HuH-7 (cell line): ENCODE measurements at places on chromosomes 6 and 20.
A peak's percentile ranks its signal among the peaks of the same experiment; 100 is the strongest.

DNA sequence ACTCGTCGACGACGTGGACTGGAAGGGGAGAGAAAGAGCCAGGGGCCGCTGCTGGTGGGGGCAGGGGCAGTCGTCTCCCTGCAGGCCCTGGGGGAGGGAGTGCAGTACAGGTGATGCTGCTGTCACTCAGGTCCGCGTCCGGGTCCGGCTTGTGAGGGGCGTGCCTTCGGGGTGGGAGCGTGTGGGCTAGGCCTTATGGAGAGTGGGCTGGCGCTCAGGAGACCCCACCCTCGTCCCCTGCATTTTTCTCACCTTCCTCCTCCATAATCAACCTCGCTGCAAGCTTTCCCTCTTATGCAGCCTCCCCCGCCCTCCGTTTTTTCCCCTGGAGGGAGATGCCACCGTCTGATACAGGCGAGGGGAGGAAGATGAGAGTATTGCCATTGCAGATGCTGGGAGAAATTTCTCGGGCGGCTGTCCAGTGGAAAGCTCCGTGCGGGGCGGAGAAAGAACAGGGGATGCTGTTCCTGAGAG, 632 bp downstream of the PCMT1 start:
- DNase-seq: peak; percentile 76

GRCh38 chr6:168222115-168223043, 97.2 kb downstream of the DACT2 start:
- no peak for DNase-seq

DNA sequence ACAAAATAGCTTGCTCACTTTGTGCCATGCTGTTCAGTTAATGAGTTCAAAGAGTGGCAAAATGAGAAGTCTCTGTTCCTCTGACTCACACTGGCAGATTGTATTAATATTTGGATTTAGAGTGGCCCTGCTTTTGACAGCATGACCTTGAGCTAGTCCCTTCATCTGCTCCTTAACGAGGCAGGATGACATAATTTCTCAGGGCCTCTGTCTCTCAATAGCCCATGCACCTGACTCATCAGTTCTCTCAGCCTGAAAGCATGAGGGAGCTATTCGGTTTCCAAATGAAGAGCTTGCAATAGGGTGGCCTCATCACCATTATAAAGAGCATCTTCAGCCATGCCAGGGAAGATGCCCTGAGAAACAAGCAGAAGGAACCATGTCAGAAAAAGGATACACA, 38.2 kb downstream of the CAP2 start:
- no peak for DNase-seq

- no peak for DNase-seq
These were observed 186.8 kb downstream of the UBE3D start for GRCh38 chr6:82878812-82879211.

GRCh38 chr20:25177890-25178321, 17.6 kb upstream of the ENTPD6 start:
- no peak for DNase-seq

DNA sequence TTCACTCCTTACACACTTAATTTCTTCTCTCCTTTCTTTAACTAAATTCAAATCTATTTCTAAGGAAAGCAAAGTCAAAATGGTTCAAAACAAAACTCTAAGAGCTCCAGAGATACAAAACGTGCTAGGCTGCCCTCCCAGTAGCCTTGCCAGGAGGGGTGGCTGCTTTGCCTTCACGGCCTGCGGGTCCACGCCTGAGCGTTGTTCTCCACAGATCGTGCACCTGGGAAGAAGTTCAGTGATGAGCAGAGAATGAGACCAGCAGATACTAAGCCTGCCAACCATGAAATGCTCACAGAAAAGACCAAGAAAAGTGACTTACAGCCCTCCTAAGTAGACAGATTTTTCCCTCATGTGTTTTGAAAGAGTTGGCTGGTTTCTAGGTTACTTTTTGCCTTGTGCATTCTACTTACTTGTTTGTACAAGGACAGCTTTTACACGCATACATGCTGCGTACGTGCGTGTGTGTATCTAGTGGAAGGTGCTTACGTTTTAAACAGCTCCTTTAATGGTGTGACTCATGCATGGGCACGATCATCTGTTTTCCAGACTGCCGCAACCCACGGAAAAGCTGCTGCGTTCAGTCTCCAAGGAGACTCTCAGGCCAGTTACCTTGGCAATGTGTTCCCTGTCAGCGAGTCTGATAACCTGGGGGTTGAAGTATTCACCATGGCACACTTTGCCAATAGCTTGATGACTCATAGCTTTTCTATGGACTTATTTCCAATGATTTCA, 32.4 kb upstream of the PBOV1 start:
- no peak for DNase-seq

DNA sequence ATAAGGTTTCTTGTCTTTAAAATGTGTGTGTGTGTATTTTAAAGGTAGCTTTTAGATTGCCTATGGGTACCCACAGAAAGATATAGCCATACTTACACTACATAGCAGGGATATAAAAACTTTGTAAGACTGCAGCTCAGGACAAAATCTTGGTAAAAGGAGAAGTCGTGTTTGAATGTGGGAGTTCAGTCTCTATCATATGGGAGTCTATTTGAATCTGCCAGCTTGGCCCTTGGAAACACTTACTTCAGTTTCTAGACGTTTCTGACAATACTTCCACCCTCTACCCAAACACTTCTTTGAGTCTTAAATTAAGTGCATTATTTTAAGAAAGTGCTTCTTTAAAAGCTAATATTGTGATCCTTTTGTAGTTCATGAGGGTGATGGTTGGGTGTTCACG, 155.7 kb downstream of the CARMIL1 start:
- DNase-seq: no peak

DNA sequence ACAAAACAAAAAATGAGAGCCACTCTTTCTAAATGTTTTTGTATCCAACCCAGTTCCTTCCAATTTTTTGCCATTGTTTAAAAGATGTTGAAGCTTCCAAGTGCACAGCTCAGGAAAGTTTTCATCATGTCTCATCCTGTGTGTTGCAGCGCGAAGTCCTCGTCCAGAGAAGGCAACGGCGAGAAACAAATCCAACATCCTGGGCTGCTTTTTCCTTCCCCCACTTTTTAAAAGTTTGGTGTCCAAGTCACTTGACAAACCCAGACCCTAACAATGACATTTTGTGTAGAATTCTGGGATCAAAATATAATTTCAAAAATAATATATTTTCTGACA, 92.3 kb downstream of the ANKRD60 start:
- no peak for DNase-seq

DNA sequence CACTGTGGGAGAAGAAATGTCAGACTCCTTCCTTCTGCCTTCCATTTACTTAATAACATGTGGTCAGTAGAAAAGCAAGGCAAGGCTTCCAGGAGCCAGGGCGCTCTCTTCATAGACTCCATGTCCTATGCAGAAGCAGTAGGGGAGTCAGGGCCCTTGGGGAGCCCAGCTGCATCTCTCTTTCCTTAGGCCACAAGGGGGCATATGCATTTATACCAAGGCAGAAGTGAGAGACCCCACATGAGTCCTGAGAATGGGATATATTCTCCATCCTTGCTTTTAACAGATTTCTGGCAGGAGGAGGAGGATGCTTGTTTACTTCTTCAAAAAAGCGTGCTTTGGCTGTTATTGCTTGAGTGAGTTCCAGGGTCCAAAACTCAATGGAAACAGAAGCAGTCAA, 198.5 kb downstream of the HIVEP2 start:
- DNase-seq: peak; percentile 42

DNA sequence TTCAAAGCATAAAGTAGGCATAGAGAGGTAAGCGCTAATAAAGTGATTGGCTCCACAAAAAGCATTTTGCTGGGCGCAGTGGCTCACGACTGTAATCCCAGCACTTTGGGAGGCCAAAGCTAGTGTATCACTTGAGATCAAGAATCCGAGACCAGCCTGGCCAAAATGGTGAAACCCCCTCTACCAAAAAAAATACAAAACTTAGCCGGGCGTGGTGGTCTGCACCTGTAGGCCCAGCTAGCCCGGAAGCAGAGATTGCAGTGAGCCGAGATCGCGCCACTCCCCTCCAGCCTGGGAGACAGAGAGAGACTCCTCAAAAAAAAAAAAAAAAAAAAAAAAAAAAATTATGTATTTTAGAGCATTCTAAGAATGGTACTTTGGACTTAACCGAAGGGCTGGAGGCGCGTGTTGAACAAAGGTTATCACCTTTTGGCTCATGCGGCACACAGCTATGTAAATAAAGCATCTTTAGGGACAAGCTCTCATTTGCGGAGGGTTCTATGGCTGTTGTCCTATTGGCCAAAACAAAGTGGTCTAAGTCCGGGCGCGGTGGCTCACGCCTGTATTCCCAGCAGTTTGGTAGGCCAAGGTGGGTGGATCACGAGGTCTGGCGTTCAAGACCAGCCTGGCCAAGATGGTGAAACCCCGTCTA, 17.4 kb downstream of the HFE start:
- DNase-seq: no peak

- DNase-seq: no peak
These were observed 17.2 kb downstream of the GPLD1 start for GRCh38 chr6:24472181-24472580.

DNA sequence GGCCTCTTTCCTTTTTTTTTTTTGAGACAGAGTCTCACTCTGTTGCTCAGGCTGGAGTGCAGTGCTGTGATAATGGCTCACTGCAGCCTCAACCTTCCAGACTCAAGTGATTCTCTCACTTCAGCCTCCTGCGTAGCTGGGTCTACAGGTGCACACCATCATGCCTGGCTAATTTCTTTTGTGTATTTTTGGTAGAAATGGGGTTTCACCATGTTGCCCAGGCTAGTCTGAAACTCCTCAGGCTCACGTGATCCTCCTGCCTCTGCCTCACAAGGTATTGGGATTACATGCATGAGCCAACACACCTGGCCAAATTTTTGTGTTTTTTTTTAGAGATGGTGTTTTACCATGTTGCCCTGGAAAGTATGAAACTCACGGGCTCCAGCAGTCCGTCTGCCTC, 29.3 kb downstream of the SRC start:
- no peak for DNase-seq

GRCh38 chr20:57312138-57312537, 17.5 kb upstream of the SPO11 start:
- DNase-seq: no peak

DNA sequence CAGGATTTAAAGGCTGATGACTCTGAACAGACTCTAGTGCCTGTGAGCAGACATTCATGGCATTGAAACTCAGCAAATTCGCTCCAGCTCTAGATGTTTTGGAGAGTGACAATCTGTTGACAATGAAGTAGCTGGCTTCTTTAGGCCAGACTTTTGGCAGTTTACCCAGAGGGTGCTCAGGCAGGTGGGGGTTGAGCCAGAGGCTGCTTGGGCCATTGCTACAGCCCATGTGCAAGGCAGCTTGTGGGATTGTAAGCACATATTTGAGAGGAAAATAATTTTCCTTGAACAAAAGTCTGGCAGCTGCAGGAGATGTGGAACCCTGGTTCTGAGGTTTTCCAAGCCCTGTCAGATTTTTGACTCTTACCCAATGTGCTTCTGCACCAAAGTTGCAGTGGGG, 311.6 kb downstream of the CDC5L start:
- no peak for DNase-seq

GRCh38 chr20:59559863-59560262, 44.5 kb upstream of the PHACTR3 start:
- no peak for DNase-seq

DNA sequence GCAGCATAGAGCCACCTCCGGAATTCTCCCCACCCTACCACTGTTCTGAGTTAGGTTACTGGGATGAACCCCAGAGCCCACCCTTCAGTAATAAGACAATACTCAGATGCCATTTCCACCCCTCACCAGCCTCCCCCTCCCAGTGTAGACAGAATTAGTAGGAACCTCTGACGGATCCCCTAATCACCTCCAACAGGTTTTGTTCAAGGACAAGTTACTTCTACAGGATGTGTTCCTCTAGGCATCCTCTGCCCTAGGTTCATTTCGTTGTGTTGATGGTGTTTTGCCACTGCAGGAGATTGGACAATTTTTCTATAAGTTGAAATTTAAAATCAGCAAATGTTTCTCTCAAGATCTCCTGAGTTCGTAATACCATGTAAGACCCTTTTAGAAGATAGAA, 22.8 kb downstream of the PLEKHG1 start:
- DNase-seq: no peak

GRCh38 chr6:165988302-165988756, 179.3 kb downstream of the TBXT start:
- DNase-seq: no peak

DNA sequence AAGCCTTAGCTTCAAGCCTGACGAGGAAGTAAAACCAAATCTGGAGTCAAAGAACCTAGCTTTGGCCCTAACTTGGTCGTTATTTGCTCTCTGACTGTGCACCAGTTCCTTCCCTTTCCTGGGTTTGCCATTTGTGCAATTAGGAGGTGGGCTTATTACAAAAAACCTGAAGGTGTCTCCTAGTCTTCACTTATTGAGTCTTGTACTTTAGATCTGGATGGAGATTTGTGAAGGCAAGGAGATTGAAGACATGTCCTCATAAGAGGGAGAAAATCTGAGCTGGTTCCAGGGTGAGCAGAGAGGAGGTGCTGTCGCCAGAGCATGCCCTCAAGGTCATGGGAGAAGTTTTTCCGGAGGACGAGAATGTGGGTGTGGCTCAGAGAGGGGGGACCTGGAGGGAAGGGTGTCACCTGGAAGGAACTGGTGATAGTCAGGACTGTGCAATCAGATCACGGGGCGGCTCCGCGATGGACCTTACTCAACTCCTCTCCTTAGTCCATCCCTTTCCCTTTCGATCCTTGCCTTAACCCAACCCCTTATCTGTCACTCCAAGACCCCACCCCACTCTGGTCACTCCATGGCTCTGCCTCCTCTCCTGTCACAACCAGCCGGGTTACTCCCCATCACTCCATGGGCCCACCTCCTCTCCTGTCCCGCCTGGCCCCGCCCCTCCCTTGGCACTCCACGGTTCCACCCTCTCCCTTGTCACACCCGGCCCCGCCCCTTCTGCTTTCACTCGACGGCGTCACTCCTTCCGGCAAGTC, 588 bp upstream of the ACSS2 start:
- peak; percentile 98 for DNase-seq

DNA sequence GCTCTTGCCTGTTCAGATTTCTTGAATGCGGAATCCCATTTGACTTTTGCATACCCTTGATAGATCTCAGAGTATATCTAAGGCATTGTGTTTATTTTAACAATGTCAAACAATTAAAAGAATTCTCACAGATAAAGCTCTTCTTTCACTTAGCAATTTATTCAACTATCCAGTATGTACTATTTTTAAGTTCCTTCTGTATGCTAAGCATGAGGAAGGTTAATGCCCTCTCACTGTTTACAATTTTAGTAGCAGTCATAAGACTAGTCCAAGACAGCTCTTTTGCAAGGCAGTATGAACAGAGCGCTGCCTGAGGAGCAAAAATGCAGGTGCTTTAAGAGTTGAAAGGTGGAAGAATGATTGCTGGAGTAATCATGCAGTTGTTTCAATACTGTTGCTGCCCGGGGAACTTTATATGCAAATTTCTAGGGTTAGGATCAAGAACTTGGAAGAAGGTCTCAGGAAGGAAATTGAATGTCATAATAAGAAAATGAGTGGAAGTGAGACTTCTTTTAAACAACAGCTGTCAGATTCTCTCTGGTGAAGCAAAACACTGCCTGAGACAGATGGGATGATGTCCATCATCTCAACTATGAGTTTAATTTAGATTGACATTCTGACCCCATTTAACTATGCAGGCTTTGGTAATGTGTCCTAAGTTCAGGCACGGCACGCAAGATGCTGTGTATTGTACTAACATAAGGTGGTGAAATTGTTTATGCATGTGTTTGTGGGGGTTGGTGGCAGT, 1303.5 kb upstream of the CITED2 start:
- no peak for DNase-seq
